ENCODE measurements at places on chromosomes 3 and 15. TPM values are rescaled to one million over a fixed set of nuclear protein-coding genes. Genes with fewer than 3 reads are reported as not detected.
A peak's percentile ranks its signal among the peaks of the same experiment; 100 is the strongest.

PATL2 gene
- 27.4 TPM for total RNA-seq

SLC7A14 gene
- not detected for total RNA-seq

CIB1 gene
- 92.4 TPM for total RNA-seq

CFAP20DC gene
- total RNA-seq, result 1.6 TPM

SLC2A2 gene
- not detected for total RNA-seq

- no peak for DNase-seq
Measured at GRCh38 chr15:70039917-70040316, 57.8 kb downstream of the TLE3 start.

DNA sequence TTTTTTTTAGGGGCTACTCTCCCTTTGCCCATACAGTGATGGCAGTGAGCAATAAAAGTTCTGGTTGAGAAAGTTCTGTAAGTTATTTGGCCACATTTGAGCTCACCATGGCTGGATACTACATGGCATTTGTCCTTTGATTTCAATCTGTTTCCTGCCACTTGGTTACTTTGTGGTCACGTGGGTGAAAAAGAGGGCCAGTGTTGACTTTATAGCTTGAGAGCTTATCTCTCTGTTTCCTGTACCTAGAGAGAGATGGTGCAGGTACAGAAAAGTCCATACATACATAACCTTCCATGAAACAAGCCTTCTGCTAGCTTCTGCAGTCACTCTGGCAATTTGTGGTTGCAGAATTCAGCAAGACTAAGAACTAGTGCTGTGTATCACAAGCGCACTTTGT is 23.4 kb upstream of the MECOM start:
- DNase-seq, result no peak

- peak; percentile 98 for DNase-seq
Measured at GRCh38 chr3:14431917-14432834, 29.8 kb downstream of the SLC6A6 start.

DNA sequence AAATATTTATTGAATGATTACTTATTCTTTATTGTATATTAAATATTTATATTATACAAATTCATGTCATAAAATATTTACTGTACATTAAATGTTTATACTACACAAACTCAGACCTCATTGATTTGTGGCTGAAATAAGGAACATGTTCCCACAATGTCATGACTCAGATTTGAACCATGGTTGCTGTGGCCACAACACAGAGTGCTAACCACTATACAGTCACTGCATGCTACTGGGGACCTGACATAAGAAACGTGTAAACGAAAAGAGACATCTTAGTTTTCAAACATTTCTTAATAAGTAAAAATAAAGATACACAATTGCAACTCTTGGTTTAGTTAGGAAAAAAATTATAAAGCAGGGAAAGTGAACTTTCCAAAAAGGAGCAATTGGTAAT is 99.1 kb upstream of the AGTR1 start:
- DNase-seq, result no peak

DNA sequence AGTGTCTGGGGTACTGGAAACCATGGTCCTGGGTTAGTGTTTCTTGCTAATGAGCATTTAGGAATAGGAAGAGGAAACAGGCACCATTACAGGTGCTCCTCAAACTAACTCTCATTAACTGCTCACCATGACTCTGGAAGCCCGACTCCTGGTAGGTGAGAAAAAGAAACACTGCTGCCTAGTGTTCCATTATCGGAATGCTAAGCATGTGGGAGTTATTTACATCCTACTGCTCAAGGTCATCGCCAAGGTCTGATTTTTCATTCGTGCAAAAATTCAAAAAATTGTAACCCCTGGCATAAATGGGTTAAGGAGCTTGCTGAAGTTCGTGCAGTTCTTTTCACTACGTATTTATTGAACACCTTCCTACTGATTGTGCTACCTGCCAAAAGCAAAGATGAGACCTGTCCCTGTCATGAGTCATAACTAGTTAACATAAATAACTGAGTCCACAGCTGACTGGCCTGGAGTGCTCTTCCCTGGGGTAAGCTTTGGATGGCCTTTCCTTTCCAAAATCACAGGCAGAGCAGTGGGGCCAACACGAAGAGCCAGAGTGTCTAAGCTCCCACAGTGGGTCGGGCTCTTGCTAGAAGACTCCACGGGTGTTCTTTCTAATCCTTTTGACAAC is 22.7 kb upstream of the PAQR5 start:
- no peak for DNase-seq

- no peak for DNase-seq
Measured at GRCh38 chr15:87860743-87861142, 395.8 kb downstream of the NTRK3 start.

DNA sequence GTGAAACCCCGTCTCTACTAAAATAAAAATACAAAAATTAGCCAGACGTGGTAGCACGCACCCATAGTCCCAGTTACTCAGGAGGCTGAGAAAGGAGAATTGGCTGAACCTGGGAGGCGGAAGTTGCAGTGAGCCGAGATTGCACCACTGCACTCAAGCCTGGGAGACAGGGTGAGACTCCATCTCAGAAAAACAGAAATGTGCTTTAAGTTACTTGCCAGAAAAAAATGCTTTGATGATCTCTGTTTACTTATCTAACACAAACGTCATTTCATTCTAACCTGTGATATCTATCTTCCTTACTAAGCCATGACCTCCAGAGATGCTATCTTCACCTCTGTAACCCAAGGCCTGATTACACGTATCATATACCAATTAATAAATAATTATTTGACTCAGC is 7.4 kb downstream of the NKIRAS1 start:
- no peak for DNase-seq

DNA sequence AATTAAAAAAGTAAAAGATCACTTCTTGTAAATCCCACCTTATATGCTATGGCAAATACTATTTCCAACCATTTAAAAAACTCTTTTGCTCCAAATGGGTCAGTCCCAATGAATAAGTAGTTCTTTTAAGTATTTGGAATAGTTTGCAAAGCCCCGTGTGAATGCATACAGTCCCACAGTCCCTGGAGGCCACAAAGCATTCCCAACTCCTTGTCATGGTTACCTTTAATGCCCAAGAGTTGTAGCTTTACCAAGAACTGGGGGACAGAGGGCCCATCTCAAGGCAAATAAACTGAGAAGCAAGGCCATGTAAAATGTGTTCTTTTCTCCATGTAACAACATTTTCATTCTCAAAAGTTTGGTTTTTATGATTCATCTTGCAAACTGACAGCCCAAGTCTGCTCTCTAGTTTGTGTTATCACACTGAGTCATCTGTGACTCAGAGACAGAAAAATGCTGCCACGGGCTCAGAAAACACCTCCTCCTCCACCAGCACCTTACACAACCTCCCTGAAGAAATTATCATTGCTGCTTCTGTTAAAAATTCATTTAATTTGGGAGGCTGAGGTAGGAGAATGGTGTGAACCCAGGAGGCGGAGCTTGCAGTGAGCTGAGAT is 336.2 kb downstream of the ERC2 start:
- no peak for DNase-seq

DNA sequence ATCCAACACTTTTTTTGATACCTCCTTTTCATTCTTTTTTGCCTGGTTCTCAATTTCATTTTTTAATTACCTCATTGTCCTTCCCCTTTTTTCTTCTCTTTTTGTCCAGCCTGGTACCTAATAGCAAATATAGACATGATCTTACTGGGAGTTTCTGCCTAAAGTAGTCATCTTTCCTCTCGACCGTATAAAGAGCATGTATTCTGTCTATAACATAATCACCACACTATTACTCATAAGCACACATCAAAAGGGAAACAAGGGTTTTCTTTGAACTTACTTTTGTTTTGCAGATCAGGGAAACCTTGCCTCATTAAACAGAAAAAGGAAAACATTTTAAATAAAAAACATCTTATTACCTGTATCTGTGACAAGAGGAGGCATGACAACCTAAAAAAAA is 33.0 kb downstream of the FAM98B start:
- DNase-seq, result no peak

DNA sequence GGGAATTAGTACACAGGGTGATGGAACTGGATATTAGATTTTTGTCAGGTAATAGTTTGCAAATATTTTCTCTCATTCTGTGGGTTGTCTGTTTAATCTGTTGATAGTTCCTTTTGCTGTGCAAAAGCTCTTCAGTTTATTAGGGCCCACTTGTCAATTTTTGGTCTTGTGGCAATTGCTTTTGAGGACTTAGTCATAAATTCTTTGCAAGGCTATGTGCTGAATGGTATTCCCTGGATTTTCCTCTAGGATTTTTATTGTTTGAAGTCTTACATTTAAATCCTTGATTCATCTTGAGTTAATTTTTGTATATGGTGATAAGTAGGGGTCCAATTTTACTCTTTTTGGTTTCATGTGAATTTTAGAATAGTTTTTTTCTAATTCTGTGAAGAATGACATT is 111.3 kb downstream of the ARRDC4 start:
- no peak for DNase-seq

- DNase-seq, result no peak
Measured at GRCh38 chr15:79863886-79864285, 32.9 kb downstream of the MTHFS start.

DNA sequence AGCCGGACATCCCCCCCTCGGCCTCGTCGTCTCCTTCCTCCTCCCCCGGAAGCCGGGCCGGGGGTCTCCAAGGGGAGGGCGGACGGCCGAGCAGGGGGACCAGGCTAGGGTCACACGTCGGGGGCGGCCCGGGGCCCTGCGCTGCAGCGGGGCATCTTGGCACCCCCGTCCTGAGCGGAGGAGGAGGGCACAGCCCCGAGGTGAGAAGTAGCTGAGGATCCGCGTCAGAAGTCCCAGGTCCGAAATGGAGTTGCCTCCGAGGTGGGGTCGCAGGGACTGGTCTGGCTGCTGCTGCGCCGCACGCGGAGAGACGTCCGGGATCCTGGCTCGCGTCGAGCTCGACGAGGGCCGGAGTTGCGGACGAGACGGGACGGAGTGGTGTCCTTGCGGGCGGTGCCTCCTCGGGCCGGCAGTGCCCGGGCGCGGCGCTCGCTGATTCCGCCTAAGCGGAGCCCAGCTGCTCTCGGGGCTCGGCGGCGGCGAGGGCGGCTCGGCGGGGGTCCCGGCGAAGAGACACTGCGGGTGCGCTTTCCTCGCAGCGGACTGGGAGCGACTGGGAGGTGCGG is at the start of gene ADCY5:
Gene ADCY5 (minus strand): TSS at position 555 of the 566 bp plus-strand sequence. CDS start 545 bp downstream, at position 10.
- no peak for DNase-seq

GRCh38 chr3:126103121-126104027 is 19.4 kb upstream of the SLC41A3 start:
- no peak for DNase-seq

GRCh38 chr3:141308588-141309218 is 59.6 kb upstream of the ZBTB38 start:
- no peak for DNase-seq

GRCh38 chr3:46100812-46101211 is 73.5 kb upstream of the XCR1 start:
- DNase-seq, result no peak

Data from activated CD8-positive, alpha-beta T cell treated with anti-CD3 and anti-CD28 coated beads, Interleukin-2, amount 10 ng/mL, durations not matched to agents 7 days and 5 days (primary cell).